ENCODE measurements at places on chromosomes 3 and 15.

GRCh38 chr3:194128202-194128918, 7.6 kb upstream of the HES1 start:
- no peak for DNase-seq

GRCh38 chr15:98363416-98363815, 284.9 kb upstream of the IGF1R start:
- no peak for DNase-seq

GRCh38 chr3:127899766-127900165, 15.3 kb upstream of the KBTBD12 start:
- DNase-seq = no peak

GRCh38 chr3:58261954-58262666, 24.5 kb downstream of the ABHD6 start:
- no peak for DNase-seq

DNA sequence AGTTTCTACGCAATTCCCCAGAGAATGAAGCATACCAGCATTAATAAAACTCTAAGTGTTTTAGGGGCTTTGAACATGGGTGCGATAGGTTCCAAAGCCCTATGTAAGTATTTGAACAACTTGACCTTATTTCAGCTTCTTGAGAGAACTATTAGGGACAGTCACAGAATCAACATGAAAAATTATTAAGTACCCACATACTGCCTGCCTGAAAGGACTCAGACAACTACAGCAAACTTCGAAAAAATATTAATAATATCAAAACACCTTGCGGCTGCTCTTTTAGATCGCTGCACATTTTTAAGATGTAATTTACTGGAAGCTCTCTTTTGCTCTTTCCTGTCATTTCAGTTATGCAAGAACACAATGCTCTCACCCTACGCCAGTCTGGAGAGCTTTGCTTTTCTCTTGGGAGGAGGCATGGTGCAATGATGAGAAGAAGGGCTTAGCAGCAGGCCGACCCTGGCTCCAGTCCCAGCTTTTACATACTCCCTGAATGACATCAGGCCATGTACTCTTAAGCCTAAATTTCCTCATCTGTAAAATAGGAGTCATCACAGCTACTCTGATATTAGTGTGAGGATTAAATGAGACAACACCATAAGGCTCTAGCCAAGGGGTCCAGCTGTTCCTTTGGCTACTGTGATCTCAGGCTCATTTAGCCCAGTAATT, 640.7 kb downstream of the FHIT start:
- DNase-seq = no peak

GRCh38 chr3:134313847-134314587, 60.2 kb downstream of the AMOTL2 start:
- DNase-seq = no peak

GRCh38 chr3:123385981-123386380, 62.9 kb downstream of the ADCY5 start:
- DNase-seq = no peak

DNA sequence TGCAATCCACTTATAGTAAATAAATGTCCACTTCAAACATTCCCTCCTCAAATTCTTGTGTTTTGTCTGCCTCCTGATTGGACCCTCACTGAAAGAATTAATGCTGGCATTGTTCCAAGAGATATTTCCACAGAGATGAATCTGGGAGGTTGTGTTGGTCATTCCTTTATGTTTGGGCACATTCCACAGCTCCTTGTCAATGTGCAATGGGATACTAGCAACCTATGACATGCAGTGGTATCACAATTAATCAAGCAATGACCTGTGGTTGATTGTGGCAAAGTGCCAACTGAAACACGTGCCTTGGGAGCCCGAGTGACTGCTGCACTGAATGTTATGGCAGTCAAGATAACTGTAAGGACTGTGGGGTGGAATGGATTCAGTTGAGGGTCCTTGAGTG, 55.0 kb upstream of the SNRPN start:
- no peak for DNase-seq

- no peak for DNase-seq
These were observed 2.1 kb upstream of the SCAANT1 start for GRCh38 chr3:63914312-63914711.

- DNase-seq = no peak
These were observed 18.3 kb downstream of the THBS1 start for GRCh38 chr15:39598958-39599845.

DNA sequence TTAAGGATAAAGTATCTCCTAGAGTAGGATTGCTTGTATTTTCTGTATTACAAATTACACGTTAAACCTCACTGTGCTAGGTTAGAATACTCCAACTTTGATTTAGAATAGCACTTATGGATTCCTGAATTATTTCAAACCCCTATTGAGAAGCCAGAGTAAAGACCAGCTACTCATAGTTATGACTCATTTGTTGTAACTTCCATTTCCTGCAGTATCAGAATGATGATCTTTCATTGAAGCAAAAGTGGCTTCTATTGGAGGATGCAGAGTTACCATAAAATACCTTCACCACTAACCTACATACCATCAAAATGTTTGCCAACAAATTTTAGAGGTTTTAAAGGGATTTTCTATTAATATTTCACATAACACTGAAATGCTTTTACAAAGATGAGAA, 1322.7 kb upstream of the ALCAM start:
- no peak for DNase-seq

- no peak for DNase-seq
These were observed 129.5 kb downstream of the THRB start for GRCh38 chr3:24365168-24365567.

GRCh38 chr3:197083486-197083885, 53.9 kb upstream of the MELTF start:
- DNase-seq = no peak

DNA sequence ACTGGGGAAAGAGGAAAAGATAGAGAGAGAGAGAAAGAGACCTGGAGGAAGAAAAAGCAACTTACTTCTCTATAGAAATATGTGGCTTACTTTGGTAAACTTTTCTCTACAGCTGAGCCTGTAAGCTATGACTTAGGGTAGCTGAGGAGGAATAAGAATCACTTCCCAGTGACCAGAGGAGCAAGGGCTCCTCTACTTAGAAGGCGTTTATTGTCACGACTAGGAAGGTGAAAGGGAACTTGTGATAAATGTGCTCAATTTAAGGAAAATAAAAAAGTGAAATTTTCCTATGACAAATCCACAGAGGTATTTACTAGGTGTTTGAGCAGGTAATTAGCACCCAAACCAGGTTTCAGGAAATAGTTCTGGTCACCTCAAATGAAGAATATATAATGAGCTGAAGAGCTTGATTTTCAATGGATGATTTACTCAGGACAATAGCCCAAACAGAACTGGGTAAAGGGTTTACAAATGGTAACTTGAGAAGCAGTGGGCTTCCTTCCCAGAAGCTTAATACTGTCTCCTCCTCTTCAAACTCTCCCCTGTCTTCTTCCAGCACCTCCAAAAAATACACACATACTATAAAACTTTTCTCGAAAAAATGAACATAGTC, 46.1 kb downstream of the SOX2 start:
- no peak for DNase-seq

DNA sequence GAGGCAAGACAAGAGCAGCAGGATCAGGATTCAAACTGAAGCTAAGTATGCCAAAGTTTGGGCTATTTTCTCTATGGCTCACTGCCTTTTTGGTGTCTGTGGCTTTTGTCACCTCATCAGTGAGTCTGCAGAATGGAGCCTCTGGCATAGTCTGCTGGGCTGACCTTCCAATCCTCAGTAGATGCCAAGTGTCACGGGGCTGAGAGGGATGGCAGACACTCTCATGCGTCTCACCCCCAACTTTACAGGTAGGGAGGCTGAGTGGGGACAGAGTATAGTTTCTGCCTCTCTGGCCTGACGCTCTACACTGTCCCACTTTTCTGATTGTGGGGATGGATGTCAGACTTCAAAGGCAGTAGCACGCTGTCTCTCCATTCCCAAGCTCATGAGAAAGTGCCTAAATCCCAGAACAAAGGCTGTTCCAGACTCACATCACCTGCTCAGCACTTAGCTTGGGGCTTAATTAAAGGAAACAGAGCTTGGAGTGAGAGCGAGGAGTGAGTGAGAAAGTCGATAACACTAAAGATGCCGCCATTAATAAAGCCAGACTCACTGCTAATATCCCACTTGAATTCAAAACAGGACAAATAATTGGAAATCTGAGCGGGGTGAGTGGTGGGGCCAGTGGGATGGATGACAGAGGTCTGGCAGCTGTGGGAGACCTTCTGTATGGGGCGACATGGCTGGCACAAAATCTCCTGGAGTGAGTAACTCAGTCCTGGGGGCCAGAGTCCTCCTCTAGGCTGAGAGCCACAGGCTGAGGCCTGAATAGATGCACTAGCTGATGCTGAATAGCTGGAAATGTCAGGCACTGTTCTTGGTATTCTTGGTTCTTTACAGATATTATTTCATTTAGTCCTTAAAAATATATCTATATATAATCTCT, 78.4 kb upstream of the MRPS22 start:
- no peak for DNase-seq

DNA sequence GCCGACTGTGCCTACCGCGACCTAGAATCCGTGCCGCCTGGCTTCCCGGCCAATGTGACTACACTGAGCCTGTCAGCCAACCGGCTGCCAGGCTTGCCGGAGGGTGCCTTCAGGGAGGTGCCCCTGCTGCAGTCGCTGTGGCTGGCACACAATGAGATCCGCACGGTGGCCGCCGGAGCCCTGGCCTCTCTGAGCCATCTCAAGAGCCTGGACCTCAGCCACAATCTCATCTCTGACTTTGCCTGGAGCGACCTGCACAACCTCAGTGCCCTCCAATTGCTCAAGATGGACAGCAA, 1.4 kb downstream of the ISLR start:
- no peak for DNase-seq

- DNase-seq = no peak
These were observed 543.5 kb downstream of the GABRG3 start for GRCh38 chr15:27514526-27514925.

DNA sequence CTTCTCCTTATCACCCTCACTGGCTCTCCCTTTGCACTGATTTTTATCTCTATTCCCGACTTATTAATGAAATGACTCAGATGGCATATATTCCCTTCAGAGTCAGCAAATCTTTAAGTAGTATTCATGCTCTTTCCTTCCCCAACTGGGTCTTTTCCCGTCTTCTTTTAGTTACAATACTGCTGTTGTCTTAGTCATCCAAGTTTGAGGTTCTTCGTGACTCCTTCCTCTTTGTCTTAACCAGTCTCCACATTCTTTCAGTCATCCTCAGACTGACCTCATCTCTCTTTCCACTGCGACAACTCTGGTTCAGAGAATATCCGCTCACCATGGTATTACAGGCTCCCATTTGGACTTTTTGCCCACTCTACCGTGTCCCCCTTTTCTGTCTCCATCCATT, 12.4 kb downstream of the WDR5B start:
- no peak for DNase-seq

- no peak for DNase-seq
These were observed 221.7 kb upstream of the TMC3 start for GRCh38 chr15:81595752-81596151.

DNA sequence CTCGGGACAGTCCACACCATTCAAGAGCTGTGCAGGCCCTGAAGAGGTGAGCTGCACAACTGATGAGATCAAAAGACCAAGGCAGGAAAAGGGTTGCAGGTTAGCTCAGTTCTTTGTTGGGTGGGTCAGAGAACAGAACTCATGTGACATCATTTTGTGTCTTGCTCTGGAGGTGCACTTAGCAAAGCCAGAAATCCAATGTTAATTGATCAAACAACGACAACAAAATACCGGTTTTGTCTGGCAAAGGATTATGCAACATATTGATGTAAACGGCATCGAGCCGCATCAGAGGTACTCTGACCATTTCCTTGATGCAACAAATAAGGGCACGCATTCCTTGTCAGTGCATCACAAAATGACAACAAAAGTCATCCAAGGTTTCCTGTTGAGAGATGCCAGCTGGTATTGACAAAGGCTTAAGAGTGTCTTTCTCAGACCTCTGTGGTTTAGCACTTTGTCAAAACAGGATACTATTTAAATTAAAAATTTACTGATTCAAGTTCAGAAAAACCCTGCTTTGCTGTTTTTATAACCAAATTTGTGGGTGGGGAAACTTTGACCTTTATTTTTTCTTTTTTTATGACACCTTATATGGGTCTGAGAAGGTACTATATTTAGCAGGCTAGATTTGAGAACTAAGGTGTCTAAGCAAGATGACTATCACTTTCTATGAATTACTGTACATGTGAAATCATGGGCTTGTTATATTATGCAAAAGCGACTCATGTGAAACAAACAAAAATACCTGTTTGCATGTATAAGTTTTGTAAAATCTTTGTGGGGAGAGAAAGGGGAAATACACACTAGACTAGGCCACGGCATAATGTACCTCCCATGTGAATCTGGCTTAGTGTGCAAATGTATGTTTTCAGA, 496.1 kb downstream of the FOXP1 start:
- DNase-seq = no peak

DNA sequence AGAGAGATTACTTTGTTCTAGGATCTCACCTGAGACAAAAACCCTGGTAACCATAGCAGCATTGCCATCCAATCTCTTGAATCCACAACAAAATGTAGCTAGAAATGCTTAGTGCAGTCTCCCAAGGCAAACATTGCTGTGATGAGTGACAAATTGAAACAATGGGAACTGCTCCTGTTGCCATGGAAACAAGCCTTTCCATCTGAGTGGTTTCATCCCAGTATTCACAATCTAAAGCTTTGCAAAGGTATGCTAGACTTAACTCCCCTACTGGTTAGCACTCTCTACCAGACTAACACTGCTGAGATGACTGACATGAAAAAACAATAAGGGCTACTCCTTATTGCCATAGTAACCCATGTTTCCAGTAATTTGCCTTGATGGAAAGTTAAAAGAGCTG, 172.6 kb upstream of the CNTN3 start:
- DNase-seq = no peak

DNA sequence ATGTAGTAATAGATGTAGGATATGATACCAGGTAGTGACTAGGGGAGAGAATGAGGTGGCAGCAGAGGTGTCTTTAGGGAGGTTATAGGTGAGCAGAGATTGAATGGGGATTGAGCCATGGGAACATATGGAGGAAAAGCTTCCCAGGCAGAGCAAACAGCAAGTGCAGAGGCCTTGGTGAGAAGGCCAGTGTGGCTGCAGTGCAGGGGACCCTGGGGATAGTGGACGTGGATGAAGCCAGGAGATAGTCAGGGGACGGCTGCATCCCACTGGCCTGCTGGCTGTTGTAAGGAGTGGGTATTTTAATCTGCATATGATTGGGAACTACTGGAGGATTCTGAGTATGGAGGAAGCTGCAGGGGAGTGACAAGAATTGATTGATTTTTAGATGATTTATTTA, 62.7 kb upstream of the TRAK1 start:
- no peak for DNase-seq

DNA sequence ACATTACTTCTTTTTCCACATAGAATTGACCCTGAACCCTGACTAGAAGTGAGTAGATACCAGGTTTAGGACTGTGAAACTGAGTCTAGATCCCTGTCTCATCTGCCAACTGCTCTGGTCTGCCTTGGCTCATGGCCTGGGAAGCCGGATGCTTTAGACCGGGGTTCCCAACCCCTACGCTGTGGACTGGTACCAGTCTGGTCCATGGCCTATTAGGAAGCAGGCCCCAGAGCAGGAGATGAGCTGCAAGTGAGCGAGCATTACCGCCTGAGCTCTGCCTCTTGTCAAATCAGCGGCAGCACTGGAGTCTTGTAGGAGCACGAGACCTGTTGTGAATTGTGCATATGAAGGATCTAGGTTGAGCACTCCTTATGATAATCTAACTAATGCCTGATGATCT, 734.2 kb downstream of the AGBL1 start:
- DNase-seq = no peak

- DNase-seq = no peak
These were observed 31.2 kb downstream of the C3orf20 start for GRCh38 chr3:14706096-14706495.

Measured in stimulated activated CD4-positive, alpha-beta T cell treated with anti-CD3 and anti-CD28 coated beads, Interleukin-4, amount 100 ng/mL, for 1 hour (primary cell).